Hippocampal formation (tissue), 2 donors: ENCODE measurements at places on chromosomes 4 and X.

DNA sequence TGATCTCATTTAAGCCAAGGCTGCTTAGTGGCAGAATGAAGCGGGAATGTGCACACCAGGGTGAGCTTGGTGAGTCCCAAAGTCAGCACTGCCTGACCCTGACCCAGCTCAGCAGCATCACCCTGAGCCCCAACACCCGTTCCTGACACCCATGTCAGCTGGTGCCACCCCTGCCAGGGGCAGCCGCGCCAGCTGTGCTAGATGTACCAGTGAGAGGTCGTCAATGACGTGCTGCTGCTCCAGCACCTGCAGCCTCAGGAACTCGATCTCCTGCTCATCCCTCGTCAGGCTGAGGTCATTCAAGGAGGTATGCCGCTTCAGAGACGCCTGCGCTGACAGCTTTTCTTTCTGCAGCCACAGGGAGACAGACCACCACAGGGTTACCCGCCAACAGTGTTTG is 61.7 kb upstream of the C4orf50 start:
- DNase-seq = no peak

DNA sequence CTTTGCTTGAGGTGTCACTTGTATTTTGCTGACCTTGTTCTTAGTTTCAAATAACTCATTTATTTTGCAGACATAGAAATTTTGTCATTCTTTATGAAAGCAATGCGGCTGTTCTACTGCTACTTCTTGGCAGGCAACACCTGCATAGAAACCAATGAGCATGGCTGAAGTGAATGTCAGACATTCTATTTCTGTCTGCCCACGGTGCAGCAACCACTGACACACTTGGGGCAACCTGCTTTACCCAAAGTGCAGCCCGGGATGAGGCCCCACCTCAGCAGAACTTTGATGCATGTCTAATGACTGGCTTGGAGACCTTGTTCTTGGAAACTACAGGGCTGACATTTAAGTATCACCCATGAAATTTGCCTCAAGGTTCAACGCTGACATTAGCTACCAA is 93.6 kb downstream of the RBM47 start:
- DNase-seq = no peak

DNA sequence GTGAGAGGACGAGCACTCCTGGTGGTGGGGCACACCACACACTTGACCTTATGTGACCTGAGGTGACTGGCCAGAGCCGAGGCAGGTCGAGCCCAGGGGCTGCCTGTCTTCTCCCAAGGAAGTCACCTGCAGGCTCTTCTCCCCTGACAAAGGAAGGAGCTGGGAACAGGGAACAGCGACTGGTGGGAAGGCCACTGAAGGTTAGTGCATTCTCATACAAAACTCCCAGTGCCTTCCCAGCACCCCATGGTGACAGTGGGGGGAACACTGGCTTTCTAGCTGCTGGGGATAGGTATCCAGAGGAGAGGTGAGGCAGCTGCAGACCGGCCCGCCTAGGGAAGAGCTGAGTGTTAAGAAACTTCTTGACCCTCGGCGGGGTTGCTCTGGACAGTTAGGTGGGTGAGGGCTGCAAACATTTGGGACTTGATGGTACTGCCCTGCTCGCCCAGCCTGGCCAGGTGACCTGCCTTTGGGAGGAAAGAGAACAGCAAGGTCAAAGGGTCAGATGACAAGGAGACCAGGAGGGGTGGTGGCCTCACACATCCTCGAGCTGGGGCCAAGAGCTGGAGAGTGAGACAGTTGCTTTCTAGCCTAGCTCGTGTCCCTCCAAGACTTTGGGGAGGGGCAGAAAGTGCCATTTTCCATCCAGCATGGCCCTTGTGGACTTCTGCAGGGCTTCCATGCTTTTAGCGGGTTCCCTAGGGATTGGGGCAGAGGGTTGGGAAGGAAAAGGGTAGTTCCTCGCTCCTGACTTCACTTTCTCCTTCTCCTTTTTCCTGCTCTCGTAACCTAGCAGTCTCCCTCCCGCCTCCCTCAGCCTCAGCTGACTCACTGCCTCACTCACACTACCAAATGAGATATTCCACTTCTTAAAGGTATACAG is 2.7 kb downstream of the NALF2 start:
- no peak for DNase-seq

GRCh38 chr4:89820010-89820409 is 17.0 kb downstream of the SNCA start:
- DNase-seq = no peak

DNA sequence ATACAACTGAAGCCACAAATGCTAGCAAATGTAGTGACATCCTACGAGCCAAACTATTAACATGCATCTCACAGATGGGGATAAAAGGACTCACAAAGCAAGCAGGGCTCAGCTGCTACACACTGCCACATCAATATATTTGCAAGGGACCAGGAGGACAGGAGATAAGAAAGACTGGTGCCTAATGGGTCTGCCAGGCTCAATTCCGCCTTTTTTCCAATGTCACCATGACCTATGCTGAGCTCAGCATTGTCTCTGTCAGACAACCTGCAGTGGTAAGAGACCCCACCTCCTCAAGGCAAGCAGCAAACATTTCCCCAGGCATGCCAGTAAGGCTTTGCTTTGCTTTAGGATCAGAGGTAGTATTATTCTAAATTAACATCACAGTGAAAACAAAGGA is 435 bp downstream of the DCX start:
- peak; percentile 1 for DNase-seq

DNA sequence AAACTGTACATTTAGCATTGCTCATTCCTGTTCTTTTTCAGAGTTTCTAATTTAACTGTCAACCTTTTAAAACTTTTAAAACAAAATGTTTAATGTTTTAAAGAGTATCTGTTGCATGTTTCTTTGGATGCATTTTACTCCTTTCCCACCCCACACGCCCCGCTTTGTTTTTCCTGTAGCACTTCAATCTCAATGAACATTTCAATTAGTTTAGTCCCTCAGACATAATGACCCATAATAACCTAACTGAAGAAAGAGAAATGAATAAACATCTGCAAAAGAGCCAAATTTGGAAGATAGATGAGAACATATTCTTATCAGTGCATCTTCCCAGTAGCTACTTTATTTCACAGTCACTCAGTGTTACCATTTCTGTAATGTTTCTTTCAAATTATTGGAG is 7.5 kb downstream of the PCDH10 start:
- peak; percentile 60 for DNase-seq

DNA sequence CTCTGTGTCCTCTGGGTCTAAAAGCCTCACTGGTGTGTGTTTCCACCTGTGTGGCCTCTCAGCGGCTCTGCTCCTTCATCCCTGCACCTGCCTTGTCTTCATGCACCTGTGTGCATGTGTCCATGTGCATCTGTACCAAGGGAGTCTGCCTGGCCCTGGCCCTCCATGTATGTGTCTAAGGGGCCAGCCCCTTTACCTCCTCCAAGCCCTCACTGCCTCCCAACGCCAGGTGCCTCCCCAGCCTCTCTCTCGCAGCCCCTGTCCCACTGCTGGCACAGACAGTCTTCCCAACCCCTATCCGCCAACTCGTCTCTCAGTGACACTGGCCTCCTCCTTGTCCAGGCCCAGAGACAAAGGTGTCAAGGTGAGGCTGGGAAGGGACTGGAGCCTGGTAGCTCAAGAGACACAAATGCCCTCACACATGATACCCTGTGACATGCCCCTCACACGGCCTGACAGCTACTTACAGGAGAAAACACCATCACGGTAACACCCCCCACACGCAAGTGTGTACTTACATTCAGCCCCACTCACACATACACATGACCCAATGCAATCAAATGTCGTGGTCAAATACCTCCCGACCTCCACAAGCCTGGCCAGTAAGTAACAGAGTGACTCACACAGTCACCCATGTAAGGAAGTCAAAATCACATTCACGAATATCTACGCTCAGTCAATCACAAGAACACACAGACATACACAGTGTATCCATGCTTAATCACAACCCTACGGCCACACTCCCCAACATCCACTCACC is 11.4 kb downstream of the L1CAM start:
- no peak for DNase-seq

GRCh38 chr4:22268350-22269025 is 247.4 kb downstream of the ADGRA3 start:
- DNase-seq = no peak

DNA sequence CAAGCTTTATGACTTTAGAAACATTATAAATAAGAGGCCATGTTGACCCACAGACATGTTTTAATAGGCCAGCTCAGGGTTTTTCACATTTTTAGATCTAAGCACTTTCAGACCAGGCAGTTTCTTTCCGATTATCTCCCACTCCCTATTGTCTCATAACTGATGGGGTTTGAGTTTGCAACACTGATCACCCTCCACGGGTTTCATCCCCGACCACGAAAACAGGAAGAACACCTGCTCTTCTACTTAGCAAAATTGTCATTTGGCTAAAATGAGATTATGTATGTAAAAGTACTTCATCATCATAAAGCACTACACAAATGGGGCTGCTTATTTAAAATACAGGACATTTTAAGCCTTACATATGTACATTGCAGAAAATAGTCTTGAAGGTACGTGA is 407.9 kb downstream of the HNRNPD start:
- DNase-seq = no peak

- no peak for DNase-seq
These were observed 136.5 kb upstream of the GALNTL6 start for GRCh38 chr4:171676555-171677215.

DNA sequence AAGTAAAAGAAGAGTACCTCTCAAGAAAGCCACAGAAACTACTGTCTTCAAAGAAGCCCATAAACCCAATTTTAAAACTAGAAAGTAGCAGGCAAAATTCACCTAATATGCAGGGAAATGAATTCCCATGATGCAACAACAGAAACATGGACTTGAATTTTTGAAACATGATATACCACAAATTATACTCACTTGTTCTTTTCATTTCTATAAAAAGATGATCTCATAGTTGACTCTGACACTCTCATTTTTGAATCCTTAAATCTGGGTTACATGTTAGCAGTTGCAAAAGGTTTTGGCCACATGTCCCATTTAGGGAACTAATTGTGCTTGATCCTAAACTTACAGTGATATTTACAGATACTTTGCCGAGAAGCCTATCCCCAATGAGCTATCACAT is 1130.8 kb downstream of the FAT4 start:
- DNase-seq = no peak

DNA sequence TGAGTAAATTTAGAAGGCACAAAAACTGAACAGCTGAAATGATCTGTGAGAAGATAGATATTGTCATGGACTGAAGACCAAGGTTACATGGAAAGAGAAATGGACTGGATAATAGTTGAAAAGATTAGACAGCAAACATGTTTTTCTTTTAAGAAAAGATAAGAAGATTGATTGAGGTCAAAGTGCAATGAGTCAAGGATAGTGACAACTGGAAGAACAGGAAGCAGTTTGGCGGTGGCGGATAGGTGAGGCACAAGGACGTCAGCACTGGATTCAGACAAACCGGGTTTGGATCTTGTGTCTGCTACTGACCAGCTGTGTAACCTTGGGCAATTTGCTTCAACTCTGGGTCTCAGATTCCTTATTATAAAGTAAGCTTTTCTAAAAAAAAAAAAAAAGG is 2.0 kb upstream of the HPGD start:
- DNase-seq = no peak

DNA sequence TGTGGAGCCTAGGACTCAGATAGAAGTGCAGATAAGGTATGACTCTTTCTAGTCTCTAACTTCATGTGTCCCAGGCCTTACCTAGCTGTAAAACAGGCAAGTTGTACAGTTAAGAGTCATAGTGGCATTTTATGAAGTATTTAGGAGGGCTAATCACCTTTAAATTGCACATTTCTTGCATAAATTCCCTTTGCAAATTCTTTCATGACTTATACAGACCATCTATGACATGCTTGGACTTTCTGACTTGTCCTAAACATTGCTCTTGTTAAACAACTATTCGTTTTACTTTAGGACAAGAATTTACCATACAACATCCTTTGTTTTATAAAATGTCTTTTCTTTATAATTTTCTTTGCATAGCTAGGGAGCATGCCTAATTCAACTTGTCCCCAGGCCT is 7.8 kb upstream of the RRAGB start:
- no peak for DNase-seq

DNA sequence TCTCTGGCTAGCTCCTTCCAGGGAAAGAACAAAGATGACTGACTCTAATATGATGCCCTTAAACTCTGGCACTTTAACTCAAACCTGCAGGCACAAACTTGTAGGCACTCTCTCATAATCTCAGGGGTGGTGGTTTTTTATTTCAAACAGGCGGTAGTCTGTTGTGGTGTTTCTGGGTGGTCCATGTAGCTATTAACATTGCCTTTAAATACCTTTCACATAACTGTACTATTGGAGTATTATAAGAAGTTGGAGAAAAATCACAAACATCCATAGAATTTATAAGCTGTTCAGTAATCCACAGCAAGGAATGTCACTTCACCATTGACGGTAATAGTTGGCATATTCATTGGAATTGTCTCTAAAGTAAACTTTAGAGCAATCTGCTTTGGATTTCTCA is 204.2 kb upstream of the PDE5A start:
- no peak for DNase-seq

DNA sequence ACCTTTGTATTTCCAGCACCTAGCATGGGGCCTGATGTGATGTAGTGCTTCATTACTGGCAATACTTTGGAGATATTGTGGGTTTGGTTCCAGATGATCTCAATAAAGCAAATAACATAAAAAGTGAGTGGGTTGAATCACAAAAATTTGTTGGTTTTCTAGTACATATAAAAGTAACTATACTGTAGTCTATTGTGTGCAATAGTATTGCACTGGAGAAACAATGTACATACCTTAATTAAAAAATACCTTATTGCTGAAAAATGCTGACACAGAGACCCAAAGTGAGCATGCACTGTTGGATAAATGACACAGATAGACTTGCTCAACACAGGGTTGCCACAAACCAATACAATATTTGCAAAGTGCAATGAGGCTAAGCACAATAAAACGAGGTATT is 17.7 kb upstream of the MGST2 start:
- no peak for DNase-seq

GRCh38 chr4:85928775-85929591 is 430.9 kb downstream of the MAPK10 start:
- DNase-seq = peak; percentile 2

GRCh38 chrX:107734646-107735045 is 40.9 kb downstream of the TSC22D3 start:
- no peak for DNase-seq

- DNase-seq = no peak
These were observed 199.4 kb upstream of the DDX53 start for GRCh38 chrX:22800360-22800759.

GRCh38 chr4:13527981-13528820 is 16.1 kb downstream of the NKX3-2 start:
- no peak for DNase-seq

DNA sequence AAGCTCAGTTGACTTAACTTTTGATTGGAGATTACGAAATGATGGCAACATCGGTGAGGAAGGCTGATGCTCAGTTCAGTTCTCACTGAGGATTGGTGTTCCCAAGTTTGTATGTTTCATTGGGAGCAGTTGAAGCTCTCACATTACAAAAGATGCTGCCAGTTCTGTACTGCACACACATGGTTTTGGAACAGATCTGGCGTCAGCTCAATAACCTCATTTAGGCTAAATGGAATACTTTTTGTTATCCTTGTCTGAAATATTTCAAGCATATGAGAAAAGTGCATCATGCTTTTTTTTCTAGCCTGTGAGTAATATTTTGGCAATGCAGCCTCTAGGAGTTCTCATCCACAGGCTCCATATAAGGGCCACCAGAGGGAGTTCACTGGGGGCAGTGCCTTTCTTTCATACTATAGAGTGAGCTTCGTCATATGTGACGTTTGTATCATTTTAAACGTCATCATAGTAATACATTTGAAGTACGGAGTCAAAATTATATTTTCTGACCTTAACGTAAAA is 4.1 kb downstream of the ENPEP start:
- no peak for DNase-seq

GRCh38 chr4:88756149-88756548 is 58.5 kb upstream of the NAP1L5 start:
- DNase-seq = peak; percentile 28
